A172 (cell line): ENCODE measurements at places on chromosomes 7 and 10. TPM values are rescaled to one million over a fixed set of nuclear protein-coding genes. Genes with fewer than 3 reads are reported as not detected.

- DNase-seq: no peak
Observed at GRCh38 chr7:29400437-29400836, 163.2 kb upstream of the PRR15 start.

GPER1 gene
- 7.3 and 12.1 TPM in 2 replicates for total RNA-seq

- peak; percentile 100 for DNase-seq
Observed at GRCh38 chr7:27677912-27678612, 15.4 kb upstream of the HIBADH start.

DNA sequence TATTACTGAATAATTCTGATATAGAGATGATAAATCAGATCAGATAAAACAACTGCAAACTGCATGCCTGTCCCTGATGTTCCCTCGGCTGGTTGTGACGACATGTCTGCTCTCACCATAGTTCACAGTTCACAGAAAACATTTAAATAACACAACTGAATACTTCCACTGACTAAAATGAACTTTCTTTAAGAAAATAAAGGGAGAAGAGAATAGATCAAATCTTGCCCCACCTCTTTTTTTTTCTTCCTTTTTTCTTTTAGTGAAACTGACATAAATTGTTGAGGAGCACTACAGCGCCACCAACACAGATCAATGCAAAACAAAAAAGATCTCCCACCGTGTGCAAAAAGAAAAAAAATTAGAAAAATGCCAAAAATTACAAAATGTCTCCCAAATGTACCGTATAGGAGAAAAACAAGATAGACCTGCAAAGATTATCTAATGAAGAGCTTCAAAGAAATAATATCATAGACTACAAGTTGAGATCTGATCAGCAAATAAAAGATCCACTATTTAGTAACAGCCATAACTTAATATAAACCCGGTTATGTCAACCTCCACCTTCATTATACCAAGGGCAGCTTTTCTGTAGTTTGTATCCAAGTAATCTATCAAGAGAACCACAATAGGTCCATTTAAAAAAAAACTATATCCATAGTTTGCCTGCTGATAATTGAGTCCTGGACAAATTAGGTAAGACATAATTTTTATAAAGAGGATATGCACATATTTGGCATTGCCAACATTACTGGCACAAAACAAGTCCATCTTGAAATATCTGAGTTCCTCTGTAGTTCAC lies 30.7 kb upstream of the EPC1 start:
- DNase-seq: peak; percentile 36

DNA sequence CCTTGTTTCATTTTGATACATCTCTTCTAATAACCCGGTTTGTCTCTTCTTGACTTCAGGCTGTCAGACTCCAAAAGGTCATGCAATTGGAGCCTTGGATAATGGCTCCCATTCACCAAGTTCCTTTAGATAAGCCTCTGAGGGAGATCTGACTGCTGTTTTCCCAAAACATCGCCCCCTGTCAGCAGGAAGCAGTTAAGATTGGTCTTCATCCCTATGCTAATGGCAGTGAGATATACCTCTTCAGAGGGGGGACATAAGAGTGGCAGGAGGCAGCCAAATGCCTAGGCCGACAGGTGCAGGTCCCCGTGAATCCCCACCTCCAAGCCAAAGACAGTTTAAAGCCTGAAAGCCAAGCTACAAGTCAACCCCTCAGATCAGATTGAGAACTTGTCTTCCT lies 144.6 kb downstream of the WDR11 start:
- no peak for DNase-seq

GRCh38 chr10:6056411-6057135 lies 5.6 kb downstream of the IL2RA start:
- DNase-seq: no peak

DNA sequence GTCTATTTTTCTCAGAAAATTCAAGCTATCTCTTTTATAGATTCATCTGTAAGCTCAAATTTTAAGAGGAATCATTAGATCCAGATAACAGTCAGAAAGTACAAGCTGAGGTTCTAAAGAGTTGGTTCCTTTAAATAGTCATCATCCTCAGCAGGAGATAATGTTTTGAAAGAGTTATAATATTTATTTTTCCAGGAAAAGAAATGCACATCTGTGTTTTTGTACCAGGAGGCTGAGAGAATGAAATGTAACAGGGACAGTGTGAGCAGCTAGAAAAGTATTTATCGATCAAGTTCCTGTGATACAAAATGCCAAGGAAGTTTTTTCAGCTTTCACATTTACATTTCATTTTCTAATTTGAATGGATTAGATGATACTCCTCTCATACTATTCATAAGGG lies 120.2 kb upstream of the LRRTM3 start:
- no peak for DNase-seq

GRCh38 chr10:58755340-58755610 lies 242.6 kb downstream of the BICC1 start:
- no peak for DNase-seq

GRCh38 chr7:102834466-102834865 lies 78.3 kb upstream of the LRRC17 start:
- no peak for DNase-seq

- DNase-seq: no peak
Observed at GRCh38 chr10:12969951-12970350, 31.6 kb downstream of the CCDC3 start.

- no peak for DNase-seq
Observed at GRCh38 chr7:112556633-112557032, 75.8 kb downstream of the LSMEM1 start.

- DNase-seq: no peak
Observed at GRCh38 chr7:73824986-73825385, 5.8 kb upstream of the CLDN4 start.

BICC1 gene
- total RNA-seq: 1.3 and 2.3 TPM in 2 replicates
